Right atrium auricular region (tissue), 2 donors: ENCODE measurements at places on chromosomes 2 and 18. TPM values are rescaled to one million over a fixed set of nuclear protein-coding genes. Genes with fewer than 3 reads are reported as not detected.

UGT1A4 gene
- total RNA-seq: not detected

ALPI gene
- total RNA-seq: not detected

PSD4 gene
- 4.5 TPM for total RNA-seq

CSRNP3 gene
- total RNA-seq: 1.3 TPM

TM4SF20 gene
- not detected for total RNA-seq

DNA sequence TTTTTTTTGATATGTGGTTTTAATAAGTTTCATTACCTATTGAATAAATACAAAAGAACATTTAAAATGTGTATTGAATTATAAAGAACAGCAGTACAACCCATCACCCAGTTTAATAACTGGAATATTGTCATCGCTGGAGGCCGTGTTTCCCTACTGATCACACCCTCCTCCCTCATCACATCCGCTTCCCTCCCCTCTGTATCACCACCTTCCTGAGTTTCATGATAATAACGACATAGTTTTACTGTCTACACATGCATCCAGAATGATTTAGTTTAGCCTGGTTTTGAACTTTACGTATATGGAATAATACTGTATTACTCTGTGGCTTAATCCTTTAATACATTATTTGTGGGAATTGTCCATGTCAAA lies 2.1 kb downstream of the SERPINB8 start:
- no peak for DNase-seq

DNA sequence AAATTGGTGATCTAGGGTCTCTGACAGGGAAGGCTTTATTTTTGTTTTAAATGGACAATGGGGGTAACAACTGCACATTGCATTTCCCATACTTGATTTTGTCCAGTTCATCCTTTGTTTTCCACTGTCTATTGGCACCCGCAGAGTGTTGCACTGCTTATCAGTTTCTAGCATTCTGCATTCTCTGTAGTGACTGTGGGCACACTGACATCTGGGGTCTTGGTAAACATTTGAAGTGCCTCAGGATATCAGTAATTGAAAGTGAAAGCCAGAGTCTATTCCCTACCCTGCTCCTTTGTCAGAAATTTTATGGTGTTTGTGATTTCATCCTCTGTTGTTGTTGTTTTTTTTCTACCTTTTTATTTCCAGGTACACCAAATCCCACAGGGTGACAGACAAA lies 132.1 kb upstream of the EPC2 start:
- DNase-seq: no peak

DNA sequence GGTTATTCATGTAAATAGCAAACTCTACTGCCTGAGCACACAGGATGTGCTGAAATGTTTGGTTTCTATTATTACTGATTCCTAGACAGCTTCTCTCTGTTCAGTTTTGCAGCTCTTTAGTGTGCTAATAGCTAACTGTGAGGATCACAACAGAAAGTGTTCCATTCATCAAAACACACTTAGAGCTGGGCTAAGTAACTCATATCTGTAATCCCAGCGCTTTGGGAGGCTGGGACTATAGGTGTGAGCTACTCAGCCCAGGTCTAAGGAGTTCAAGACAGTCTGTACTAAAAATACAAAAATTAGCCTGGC lies 63.2 kb downstream of the MOGAT1 start:
- no peak for DNase-seq

DNA sequence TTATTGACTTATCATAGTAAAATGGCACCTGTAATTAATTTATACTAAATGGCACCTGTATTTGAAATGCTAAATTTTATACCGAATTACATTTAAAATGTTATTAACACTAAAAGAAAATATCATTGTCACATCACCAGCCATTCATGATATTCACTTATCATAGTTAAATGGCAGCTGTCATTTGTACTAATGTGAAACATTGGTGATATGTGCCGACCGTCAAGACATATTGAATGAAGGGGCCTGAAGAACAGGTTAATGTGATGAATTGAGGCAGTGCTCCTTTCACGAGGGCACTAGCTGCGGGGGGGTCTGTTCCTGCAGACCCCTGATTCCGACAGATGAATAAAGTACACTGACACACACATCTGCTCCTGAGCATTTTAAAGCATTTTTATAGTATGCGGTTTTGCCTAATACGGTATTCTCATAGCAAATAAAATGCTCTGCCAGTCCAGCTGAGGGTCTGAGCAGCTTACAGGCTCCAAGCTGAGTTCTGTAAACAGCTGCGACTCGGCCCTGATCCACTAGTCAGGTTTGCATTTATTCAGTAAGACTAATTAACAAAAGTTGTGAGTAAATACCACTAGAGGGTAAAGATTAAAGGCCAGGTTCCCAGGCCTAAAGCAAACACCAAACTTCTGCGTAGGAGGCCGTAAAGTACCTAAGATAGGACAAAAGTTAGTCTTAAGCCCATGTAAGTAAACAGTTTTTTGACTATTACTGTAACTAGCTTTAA lies 593.4 kb upstream of the NETO1 start:
- no peak for DNase-seq

DNA sequence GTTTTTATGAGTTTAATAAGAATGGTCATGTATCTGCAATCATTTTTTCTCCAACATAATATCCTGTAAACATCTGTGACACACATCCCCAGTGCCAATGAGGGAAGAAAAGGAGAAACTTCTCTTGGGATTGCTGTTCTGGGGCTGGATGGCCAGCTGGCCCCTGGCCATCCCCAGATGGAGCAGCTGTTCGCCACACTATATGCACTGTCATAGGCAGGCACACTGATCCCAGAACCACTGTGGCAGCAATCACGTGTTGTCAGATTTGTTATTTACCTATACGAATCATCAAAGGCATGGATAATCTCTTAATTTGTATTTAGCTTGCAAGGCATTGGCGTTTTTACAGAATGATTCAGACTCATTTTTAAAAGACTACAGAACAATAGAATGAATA lies 167.6 kb upstream of the ACAA2 start:
- DNase-seq: no peak

DNA sequence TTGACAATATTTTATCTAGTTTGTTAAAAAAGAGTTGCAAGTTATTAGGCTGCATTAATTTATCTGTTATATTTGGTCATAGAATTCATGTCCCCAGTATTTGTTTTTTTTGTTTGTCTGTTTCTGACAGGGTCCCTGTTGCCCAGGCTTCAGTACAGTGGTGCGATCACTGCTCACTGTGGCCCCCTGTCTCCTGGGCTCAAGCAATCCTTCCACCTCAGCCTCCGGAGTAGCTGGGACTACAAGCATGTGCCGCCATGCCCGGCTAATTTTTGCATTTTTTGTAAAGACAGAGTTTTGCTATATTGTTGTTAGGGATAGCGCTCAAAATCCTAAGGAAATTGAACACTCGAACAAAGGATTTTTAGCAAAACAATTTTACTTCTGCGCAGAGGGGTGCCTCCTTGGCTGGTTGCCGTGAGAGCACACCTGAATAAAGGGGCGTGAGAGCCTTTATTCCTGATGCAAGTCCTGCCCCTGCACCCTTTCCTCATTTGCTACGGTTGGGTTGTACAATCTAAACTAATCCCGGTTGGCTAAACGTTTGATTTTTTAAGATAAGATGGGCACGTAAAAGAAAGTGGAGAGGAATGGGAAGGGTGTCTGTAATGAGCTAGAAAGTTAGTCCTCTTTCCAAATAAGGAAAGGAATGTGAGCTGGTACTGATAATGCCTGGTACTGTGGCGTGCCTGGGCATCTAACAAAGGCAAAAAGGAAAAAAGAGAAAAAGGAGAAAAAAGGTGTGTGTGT lies 65.5 kb downstream of the COMMD1 start:
- no peak for DNase-seq

DNA sequence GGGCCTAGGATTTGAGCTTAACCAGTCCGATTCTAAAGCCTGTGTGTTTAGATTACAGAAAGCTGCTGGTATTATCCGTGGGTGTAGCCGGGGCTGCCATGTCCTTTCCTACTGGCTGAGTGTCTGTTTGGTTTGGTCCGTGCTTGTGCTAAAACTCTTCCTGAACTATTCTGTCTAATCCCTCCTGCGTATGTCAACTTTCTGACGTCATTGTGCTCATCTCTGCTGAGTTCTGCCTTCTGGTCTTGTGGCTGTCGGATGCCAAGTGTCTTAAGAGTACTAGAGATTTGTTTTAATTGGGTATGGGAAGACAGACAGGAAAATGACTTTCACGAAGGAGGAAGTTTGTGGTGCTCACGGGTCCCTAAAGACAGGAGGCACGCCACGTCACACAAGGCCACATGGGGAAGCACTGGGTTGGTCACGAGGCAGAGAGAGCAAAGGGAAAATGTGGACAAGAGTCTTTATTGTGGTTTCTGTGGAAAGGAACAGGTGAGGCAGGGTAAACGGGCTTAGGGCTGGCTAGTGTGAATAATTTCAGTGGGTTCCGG lies 31.8 kb upstream of the NTSR2 start:
- DNase-seq: no peak

DNA sequence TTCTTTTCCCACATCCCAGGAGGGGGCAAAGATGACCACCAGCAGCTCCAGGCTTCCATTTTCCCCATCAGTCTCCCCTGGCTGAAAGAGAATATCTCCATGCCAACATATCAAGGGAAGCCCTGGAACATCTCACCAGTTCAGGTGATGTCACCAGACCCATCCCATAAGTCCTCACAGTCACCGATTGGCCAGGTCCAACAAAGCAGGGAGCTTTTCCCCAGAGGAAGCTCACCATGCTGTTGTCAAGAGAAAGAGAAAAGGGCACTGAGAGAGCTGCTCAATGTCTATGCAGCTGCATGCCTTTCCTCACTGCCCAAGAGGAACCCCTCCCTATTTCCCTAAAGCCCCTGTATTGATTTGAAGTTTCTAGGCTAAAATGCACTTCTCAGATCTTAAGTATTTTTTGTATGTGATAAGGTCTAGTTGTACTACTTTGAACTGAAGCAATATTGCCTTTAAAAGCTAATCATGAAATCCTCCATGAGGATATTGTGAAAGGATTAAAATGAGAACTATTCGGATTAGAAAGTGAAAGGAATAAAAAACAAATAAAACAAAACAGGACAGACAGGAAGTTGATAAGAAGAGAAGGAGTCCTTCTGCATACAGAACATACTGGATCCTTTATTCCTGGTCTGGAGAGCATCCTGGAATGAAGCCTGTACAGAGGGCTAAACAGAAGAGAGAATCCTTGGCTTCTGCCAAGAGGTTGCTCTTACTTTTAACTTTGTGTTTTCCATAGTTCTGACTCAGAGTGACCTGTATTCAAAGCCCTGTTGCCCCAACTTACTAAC lies 45.2 kb upstream of the CTIF start:
- no peak for DNase-seq

GRCh38 chr2:54473851-54474250 lies 17.7 kb downstream of the SPTBN1 start:
- DNase-seq: no peak

- no peak for DNase-seq
Observed at GRCh38 chr2:219457784-219458369, 23.2 kb downstream of the SPEG start.

GRCh38 chr2:234147335-234147861 lies 96.9 kb downstream of the SPP2 start:
- DNase-seq: no peak

- no peak for DNase-seq
Observed at GRCh38 chr2:39059366-39059952, 61.4 kb downstream of the SOS1 start.

- no peak for DNase-seq
Observed at GRCh38 chr18:55732227-55733106, 144.5 kb upstream of the TCF4 start.

DNA sequence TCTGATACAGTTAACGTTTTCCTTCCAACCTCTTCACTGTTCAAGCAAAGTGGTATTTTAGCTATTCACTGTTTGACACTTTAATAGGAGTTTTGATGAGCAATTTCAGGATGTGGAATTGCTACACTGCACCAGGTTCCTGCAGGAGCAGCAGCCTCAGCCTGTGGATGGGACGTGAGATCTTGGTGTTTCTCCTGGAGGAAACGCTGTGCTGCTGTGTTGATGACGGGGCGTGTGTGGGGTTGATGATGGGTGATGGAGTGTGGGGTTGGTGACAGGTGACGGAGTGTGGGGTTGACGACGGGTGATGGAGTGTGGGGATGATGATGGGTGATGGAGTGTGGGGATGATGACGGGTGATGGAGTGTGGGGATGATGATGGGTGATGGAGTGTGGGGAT lies 98.9 kb downstream of the RTP5 start:
- DNase-seq: no peak

DNA sequence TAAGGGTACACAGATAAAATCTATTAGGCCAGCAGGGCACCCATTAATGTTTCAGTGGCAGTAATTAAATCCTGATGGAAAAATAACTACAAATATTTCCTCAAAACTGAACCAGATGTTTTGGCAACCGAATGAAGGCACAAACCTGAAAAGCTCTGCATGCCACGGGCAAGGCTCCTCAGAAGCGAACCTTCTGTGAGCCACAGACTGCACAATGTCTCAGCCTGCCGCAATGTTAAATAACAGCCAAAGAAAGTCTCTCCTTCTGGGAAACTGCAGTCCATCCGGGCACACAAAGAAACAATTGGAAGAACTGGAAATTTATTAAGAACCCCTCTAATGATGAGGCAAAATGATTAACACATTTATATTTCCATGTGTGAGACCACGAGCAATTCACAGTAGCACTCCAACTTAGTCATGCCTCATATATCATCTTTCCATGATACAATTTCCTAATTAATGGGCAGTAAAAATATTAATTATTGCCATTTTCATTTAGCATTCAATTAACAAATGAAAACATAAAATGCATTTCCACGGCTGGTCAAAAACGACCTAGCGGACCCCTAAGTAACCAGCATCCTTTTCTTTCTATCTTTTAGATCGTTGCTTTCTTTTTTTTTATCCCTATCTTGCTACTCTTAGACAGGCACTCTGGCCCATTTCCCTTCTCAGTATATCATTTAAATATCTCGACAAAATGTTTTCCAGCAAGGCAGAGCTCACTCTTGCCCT lies 237.5 kb downstream of the EPHA4 start:
- no peak for DNase-seq

- no peak for DNase-seq
Observed at GRCh38 chr2:13046557-13047165, 329.9 kb downstream of the TRIB2 start.

DNA sequence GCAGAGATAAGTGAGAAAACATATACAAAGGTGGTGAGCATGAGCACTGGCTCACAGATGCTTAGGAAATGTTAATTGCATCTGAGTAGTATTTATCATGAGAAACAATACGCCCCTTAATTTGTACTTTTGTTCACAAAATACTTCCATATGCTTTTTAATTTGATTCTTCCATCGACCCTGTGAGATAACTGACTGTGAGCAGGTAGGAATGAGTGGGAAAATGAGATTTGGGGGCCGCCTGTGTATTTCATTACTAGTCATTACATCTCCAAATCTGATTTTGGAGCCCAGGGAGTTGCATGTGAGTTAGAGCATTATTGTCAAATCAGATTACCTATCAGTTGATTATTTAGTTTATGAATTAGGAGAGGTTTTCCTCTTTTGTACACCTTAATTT lies 36.7 kb upstream of the NPC1 start:
- DNase-seq: no peak
